ENCODE measurements at places on chromosomes 1 and 21.

GRCh38 chr21:37688952-37689659 is 227.2 kb downstream of the KCNJ6 start:
- DNase-seq = no peak

GRCh38 chr1:172107316-172107975 is 266.1 kb downstream of the DNM3 start:
- DNase-seq = no peak

DNA sequence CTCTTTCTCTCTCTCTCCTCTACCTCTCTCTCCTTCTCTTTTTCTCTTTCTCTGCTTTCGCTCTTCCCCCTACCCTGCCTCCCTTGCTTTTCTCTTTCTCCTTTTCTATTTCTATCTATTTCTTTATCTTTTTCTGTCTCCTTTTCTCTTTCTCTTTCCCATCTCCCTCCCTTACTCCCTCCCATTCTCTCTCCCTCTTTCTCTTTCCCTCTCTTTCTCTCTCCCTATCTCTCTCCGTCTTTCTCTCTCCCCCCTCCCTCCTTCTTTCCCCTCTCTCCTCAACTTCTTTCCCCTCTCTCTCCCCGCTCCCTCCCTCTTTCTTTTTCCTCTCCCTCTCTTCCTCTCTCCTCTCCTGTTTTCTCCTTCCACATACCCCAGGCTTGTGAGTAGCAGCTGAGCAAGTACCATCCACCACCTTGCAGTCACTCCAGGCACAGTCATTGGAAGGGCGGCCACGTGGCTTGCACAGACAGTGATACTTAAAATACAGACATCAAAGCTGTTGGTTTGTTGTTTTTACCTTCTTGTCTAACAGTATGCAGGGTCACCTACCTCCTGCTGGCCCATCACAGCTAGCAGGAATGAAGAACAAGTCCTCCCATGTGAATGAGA is 209.1 kb upstream of the COA6 start:
- no peak for DNase-seq

DNA sequence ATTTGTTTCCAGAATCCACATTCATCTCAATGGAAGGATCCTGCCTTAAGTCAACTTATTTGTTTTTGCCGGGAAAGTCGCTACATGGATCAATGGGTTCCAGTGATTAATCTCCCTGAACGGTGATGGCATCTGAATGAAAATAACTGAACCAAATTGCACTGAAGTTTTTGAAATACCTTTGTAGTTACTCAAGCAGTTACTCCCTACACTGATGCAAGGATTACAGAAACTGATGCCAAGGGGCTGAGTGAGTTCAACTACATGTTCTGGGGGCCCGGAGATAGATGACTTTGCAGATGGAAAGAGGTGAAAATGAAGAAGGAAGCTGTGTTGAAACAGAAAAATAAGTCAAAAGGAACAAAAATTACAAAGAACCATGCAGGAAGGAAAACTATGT is 2.6 kb downstream of the GADD45A start:
- DNase-seq = no peak

DNA sequence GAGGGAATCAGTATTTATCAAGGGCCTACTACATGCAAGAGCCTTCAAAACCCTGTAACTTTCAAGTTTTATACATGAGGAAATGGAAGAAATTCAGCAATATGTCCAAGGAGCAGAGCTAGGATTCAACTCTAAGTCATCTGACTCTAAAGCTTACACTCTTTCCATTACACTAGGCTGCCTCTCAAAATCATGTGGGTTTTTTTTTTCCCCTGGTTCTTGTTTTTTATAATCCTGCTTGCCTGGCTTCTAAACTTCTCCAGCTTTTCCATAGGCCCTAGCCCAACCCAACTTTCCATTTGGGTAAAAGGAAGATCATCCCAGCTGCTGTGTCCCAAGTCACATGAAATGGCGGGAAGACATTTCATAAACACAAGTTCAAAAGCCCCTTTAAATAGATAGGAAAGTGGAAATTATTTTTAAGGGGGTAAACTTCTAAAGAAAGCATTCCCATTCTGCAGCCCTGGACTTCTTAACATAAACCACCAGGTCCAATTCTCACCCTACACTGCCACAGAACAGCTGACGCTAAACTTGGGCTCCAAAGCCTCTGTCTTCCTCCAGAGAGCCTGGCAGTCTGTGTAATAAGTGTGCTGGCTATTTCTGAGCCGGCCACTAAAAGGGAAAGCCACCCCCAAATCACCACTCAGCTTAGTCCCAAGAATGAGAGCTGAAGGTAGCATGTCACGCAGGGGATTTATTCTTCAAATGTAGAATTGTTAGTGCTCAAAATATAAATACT is 46.9 kb downstream of the ITPKB start:
- no peak for DNase-seq

- DNase-seq = no peak
Measured at GRCh38 chr1:109399326-109399957, 1.7 kb upstream of the SORT1 start.

DNA sequence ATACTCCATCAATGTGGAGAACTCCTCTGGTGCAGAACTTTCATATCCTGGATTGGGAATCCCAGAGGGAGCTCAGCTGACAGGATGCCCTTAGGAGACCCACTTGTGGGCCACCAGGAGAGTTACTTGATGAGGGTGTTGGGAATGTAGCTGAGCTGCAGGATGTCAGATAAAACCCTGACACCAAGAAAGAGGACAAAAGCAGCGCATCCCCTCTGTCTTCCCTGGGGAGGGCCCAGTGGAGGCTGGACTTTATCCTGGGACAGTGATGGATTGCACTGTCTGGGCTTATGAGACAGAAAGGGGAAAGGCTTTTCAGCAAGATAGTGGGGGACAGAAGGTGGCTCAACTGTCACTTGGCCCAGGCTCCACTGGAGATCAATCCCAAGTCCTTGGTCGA is 88.1 kb upstream of the BCAR3 start:
- no peak for DNase-seq

GRCh38 chr1:59733443-59734141 is 81.2 kb upstream of the HOOK1 start:
- DNase-seq = no peak

DNA sequence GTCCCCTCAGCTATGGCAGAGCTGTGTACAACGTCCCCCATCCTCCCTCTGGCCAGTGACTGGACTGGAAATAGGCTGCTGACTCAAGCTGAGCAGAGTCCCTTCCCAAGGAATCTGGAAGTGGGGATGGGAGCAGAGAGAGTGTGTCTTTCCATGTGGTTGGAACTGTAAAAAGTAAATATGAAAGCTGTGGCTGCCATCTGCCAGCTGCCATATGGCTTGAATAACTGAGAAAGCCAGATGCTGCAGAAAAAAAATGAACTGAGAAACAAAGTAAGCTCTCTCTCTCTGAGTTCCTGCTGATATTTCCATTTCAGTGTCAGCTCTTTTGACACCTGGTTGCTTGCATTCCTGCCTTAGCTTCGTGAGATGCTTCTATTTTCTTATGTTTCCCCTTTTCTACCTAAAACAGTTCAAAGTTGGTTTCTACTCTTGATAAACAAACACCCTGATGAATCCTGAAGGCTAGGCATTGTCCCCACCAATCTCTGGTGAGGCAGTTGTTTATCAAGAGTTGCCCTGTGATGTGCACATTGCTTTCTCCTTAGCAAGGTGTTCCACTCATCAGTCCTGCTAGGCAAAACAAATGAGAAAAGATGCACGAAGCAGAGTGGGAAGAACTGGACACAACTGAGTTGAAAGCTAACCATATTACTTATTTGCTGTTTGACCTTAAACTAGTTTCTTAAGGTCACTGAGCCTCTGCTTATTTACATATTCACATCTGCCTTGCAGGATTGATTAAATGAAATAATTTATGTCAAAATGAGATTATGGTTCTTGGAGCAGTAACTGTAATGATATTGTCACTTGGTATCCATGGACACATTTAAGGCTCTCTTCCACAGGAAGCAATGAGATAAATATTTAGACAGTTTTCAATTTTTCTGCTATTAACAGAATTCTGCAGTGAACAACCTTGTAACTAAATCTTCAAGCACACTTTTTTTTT is 16.6 kb upstream of the DR1 start:
- no peak for DNase-seq

DNA sequence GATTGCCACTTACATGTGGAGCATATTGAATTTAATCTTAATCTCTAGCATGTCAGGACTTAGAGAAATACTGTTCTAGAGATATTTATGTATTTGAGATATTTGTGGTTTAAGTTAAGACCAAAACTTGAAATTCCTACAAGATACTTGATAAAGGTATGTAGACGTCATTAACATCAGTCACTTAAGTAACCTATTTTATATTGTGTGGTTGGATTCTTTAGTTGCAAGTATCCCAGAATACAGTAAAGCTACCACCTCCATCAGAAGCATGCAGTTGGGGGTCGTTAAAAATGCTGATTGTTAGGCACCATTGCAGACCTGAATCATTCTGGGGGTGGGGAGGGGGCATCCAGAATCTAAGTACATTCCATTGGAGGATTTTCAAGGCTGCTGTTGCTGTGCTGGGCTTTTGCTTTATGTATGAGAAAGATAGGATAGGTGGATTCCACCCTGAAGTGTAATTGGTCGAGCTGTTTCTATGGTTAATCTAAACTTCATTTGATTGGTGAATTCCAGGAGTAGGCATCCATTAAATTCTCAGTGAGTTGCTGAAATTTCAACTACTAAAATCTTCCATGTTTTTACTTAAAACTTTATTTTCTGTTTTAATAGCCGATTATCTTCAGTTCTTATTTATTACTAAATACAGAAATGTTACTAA is 4.0 kb downstream of the H3-3A start:
- no peak for DNase-seq

GRCh38 chr1:110555807-110556470 is 37.0 kb upstream of the KCNA10 start:
- no peak for DNase-seq

All from activated naive CD4-positive, alpha-beta T cell (primary cell).